ENCODE measurements at places on chromosomes 5 and 9.

GRCh38 chr9:99593610-99594009 lies 228.1 kb upstream of the NR4A3 start:
- DNase-seq: no peak

DNA sequence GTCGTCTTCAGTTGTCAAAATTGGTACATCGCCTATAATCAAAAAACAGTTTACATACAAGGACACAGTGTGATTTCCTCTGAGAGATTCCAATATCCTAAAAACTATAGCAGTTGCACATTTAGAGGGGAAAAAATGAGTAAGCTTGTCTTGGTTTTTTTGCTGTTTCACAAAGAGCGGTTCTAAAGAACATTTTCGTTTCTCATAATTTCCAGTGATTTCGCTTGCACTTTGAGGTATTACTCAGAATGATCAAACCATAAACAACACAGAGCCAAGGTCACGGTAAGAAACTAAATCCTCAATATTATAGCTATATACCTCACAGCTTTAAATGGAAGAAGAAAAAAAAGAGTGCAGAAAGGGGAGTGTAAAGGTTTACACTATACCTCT lies 861 bp downstream of the MTX3 start:
- no peak for DNase-seq

DNA sequence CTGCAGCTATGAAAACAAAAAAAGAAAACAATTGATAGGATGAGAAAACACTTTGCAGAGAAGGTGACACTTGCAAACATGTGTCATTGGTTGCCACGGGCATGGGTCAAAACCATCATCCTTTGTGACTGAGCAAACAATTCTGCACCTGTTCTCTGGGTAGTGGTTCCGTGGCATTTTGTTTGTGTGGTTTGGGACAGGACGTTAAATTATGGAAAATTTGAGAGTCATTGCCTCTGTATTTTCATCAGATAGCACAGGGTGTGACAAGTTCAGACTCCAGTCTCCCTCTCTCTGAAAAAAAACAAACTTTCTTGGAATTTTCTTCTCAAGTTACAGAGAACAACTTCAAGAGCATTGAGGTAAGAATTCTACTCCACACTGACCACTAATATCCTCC lies 113.4 kb upstream of the HMHB1 start:
- DNase-seq: no peak

DNA sequence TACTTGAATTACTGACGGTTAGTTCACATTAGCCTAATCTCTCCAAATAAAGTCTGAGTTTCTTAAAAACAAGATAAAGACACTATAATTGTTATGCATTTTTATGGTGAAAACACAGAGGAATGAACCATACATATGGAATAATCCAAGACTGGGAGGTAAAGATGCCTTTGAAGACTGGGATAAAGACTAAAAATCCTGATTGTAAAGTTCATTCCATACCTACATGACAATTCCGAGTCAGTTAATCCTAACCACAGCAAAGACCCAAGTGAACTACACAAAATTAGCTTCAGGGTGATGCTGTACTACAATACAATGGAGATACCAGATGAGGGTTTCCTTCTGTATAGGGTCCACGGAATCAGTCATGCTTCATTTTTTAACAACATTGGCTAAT lies 6.3 kb downstream of the AP3B1 start:
- DNase-seq: no peak

DNA sequence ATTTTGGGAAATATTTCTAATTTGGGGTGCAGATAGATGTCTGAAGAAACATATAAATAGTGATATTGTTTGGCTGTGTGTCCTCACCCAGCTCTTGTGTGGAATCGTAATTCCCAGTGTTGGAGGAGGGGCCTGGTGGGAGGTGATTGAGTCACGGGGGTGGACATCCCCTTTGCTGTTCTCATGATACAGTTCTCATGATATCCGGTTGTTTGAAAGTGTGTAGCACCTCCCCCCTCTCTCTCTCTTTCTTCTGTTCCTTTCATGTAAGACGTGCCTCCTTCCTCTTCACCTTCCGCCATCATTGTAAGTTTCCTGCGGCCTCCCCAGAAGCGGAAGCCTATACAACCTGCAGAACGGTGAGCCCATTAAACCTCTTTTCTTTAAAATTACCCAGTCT lies 11.4 kb upstream of the ADAMTS16 start:
- DNase-seq: no peak

DNA sequence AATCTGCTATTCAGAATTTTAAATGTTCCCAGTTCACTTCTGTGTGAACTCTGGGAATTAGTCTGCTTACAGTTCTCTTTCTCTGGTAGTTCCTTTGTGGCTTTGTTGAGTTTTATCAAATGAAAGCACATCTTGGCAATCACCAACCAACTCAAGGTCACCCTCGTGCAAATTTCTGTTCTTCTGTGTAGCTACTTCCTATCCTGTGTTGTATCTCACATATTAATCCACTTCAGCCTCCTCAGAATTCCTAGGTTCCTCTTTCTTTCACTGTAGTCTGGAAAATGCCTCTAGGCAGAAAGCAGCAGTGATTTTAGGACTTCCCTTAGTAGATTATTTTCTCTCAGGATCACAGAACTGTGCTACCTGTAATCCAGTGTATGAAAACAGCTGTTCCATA lies 100.3 kb downstream of the AUH start:
- DNase-seq: no peak

- no peak for DNase-seq
These were observed 27.3 kb downstream of the TMEM252 start for GRCh38 chr9:68513385-68513784.

DNA sequence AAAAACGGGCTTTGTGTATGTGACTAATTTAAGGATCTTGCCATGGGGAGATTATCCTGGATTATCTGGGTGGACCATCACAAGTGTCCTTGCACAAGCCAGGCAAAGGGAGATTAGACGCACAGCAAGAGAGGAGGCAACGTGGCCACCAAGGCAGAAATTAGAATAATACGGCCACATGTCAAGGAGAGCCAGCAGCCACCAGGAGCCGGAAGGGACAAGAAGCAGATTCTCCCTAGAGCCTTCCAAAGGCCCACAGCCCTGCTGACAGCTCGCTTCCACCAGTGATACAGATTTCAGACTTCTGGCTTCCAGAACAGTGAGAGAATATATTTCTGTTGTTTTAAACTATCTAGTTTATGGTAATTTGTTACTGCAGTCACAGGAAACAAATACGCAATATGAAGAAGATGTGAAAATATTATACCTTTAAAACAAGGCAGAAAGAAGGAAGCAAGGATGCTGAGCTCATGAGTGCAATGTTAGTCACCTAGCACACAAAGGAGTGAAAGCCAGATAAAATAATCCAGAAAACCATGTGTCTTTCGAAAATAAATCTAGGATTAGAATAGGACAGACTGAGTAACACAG lies 28.7 kb upstream of the F2RL1 start:
- no peak for DNase-seq

DNA sequence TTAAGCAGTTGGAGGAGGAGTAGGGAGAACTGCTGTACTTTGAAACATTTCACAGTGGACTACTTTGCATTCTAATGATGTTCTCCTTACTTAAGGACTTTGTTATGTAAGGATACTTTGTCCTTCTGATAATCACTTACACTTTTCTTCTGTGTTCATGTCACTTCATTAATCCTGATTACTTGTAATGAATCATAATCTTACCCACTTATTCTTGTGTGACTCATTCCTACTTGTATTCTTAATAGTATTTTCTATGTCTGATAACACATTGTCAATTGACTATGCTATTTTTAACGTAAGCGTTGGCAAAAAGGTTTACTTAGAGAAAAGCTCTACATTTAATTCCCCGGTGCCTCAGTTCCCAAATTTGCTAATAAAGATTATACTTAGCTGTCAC lies 63.8 kb downstream of the GHR start:
- DNase-seq: peak; percentile 19

GRCh38 chr5:121021681-121022080 lies 557.6 kb downstream of the PRR16 start:
- no peak for DNase-seq

DNA sequence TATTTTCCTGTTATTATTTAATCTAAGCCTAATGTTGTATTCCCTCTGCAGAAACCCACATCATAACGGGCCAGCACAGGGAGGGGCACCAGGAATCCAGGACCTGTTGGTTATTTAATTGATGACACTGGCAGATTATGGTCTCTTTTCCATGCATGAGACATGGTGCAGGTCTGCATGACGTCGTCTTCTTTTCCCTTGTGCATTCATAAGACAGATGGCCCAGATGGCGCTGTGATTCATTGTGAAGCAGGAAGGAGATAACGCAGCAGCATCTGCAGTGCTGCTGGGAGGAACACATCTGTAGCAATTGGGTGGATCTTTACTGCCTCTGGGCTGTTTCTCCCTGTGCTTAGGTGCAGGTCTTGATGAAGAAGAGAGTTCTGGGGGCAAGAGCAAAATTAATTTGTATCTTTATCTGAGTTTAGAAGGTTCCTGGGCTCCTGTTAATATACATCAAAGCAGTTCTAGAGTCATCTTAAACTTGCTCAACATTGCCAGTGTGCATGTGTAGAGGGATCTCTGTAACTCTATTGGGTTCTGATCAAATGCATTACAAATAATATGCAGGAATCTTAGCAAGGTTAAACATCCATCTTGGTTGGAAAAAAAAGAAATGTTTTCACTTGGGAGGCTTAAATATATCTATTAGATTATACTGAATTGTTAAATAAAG lies 176.1 kb downstream of the PCSK1 start:
- no peak for DNase-seq

DNA sequence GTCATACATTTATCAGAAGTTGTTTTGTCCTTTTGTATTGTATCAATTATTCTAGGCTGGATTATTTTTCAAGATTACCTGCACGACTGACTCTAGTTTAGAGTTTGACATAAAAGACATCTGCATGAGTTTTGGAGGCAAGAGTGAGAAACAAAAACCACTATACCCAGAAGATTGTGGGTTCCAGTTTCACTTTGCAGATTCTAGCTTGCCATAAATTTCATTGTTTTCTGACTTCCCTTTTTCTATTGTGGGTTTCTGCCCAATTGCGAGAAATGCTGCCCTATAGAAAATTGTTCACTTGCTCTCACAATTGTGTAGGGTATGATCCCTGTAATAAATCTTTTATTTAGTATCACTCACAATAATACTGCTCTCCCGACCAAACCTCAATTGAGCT lies 1043.4 kb upstream of the CDH10 start:
- DNase-seq: no peak

GRCh38 chr9:114281473-114282103 lies 41.3 kb upstream of the ORM1 start:
- DNase-seq: no peak

- no peak for DNase-seq
These were observed 409.9 kb upstream of the ADAMTS16 start for GRCh38 chr5:4730279-4730678.

DNA sequence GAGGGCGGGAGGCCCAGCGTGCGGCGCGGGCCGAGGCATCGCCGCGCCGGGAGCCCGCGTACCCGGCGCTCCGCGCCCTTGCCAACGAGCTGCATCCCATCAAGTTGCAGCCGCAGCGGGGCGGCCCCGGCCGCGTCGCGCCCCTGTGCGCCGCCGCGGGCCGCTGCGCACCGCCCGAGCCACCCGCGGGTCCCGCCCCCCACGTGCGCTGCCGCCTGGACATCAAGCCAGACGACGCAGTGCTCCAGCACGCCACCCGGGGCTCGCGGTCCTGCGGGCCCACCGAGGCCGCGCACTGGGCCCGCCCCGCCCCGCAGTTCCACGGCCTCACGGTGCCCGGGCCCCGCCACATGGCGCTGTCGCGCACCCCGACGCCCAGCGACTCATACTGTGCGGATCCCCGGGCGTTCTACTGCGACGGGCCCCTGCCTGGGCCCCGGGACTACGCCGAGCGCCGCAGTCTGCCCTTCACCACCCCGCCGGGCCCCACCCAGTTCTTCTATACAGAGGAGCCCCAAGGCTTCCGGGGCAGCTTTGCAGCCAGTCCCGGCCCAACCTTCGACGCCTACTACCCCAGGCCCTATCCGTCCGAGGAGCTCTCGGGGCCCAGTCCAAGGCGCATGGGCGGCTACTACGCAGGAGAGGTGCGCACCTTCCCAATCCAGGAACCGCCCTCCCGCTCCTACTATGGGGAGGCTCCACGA lies 2.6 kb downstream of the AJM1 start:
- no peak for DNase-seq

DNA sequence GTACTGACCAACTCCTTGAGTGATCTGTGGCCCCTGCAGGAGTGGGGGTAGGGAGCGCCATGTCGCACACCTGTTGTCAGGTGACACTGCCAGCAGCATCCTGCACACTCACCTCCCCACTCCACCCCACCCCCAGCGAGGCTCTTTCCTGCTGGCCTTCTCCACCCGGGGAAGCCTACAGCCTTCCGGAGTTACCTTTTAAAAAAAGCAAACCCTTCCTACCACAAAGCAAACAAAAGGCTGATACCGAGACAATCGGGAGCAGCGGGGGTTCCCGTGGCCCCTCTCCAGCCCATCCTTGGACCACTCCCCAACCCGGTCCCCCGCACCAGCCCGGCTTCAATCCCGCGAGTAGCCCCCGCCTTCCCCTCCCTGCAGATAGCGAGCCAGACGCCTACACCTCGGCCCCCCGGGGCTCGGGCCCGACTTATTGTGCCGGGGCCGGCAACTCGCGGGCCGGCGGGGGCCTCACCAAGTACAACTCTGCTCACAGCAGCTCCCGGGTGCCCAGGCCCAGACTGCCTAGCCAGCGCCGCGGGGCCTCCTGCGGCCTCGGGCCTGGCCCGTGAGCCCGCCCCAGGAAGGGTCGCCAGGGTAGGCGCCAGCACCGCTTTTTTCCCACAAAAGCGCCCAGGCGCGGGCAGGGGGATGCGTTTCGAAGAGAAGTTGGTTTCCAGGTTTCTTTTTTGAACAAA lies 724 bp downstream of the MACROH2A1 start:
- no peak for DNase-seq

DNA sequence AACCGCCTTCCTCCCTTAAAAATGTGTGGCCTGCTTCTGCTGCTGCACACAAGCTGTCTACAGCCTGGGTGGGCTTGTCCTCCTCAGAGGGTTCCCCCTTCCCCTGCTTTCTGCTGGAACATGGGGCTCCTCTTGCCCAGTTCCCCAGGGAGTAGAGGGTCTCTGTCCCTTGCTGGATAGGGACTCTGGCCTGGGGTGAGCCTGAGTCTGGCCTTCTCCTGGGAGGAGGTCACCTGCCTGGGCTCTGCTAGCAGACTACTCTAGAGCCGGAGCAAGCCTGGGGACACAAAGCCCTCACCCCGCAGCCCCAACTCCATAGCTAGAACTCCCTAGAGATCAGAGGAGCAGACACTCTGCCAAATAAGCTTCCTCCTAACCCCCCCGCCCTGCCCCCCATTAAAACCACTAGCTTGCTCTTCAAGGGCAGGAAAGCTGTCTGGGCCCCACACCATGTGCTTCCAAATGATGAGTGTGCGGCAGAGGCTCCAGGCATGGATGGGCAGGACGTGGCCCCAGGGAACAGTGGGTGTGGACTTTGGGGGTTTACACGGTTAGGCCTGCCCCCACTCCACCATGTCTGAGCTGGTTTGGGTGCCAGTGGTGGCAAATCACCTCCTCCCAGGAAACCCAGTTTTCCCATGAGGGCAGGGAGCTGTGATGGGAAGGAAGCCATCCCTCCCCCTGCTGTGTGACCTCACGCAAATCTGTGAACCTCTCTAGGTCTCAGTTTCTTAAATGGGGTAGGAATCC lies 10.0 kb downstream of the TCF7 start:
- DNase-seq: no peak

Measured in putamen (tissue), 1 donor.